ENCODE measurements at places on chromosomes 3 and 15. TPM values are rescaled to one million over a fixed set of nuclear protein-coding genes. Genes with fewer than 3 reads are reported as not detected.

Gene PLA2G4B
- 8.3 TPM for total RNA-seq

Gene AADAC
- total RNA-seq = not detected

Gene PIERCE2
- 2.7 TPM for total RNA-seq

Gene UBR1
- 36.9 TPM for total RNA-seq

Gene TMEM266
- total RNA-seq = 0.72 TPM

Gene LEKR1
- total RNA-seq = 1.6 TPM

Gene ENTPD3
- 1.1 TPM for total RNA-seq

Gene ISLR2
- total RNA-seq = 1.1 TPM

Gene TPM1
- 473 TPM for total RNA-seq

Gene SNX22
- total RNA-seq = 4.6 TPM

Gene CASR
- 72.8 TPM for total RNA-seq

Gene ADAMTS7
- total RNA-seq = 3.1 TPM

Gene HIGD2B
- total RNA-seq = not detected

Gene SLC38A3
- 1.6 TPM for total RNA-seq

Gene LRRN1
- 1.4 TPM for total RNA-seq

Gene DHX36
- 76.7 TPM for total RNA-seq

Gene MEX3B
- total RNA-seq = 0.91 TPM

Gene TSEN2
- 20.7 TPM for total RNA-seq

Gene DMXL2
- 29.0 TPM for total RNA-seq

Gene CILP
- total RNA-seq = 1.5 TPM

Gene TMEM44
- 15.7 TPM for total RNA-seq

Gene GCHFR
- total RNA-seq = 15.4 TPM

Gene COLQ
- 4.3 TPM for total RNA-seq

Gene TADA3
- 65.1 TPM for total RNA-seq

Gene SGO1
- total RNA-seq = 0.72 TPM

Gene TMEM207
- total RNA-seq = not detected

Gene CCK
- not detected for total RNA-seq

Gene HHLA2
- 5.1 TPM for total RNA-seq

Gene CGNL1
- total RNA-seq = 81.5 TPM

Gene TGM4
- total RNA-seq = not detected

Gene PAK6
- 11.9 TPM for total RNA-seq

Gene LTK
- total RNA-seq = 0.91 TPM

Gene IMPG2
- 0.85 TPM for total RNA-seq

Gene DAG1
- total RNA-seq = 122 TPM

Gene CRYBG3
- 20.7 TPM for total RNA-seq
